ENCODE measurements at places on chromosomes 11 and 22.
A peak's percentile ranks its signal among the peaks of the same experiment; 100 is the strongest.

DNA sequence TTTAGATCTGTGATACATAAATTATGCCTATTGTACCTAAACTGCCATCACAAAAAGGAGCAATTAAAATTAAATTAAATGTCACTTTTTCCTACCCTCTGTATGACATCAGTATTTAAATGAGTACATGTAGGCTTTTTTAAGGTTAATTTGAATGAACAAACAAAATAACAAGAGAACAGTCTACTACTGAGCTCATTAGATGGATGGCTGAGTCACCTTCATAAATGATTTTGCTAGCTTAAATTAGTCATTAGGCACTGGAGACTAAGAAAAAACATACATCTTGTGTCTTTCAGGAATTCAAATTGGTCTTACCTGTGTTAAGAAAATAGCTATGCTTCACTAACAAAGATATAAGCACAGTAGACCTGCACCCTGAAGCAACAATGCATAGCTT, 153.6 kb downstream of the RCN1 start:
- no peak for DNase-seq

GRCh38 chr11:113262594-113262993, 51.8 kb upstream of the TTC12 start:
- DNase-seq: no peak

DNA sequence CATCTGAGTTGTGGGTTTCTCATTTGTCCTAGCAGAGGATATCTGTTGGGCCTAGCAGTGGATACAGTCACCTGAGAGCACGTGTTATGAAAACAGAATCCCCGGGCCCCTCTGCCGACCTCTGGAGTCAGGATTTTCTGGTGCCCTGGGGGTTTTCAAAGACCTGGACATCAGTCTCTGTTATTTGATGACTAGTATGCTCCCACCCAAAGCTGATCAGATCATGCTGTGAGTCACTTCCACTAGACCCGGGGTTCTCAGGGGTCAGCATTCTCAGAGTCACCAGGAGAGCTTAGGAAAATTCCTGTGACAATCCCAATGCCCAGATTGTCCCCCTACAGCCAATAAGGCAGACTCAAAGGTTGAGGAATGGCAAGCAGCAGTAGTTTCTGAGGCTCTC, 38.7 kb downstream of the KCNJ1 start:
- DNase-seq: no peak

DNA sequence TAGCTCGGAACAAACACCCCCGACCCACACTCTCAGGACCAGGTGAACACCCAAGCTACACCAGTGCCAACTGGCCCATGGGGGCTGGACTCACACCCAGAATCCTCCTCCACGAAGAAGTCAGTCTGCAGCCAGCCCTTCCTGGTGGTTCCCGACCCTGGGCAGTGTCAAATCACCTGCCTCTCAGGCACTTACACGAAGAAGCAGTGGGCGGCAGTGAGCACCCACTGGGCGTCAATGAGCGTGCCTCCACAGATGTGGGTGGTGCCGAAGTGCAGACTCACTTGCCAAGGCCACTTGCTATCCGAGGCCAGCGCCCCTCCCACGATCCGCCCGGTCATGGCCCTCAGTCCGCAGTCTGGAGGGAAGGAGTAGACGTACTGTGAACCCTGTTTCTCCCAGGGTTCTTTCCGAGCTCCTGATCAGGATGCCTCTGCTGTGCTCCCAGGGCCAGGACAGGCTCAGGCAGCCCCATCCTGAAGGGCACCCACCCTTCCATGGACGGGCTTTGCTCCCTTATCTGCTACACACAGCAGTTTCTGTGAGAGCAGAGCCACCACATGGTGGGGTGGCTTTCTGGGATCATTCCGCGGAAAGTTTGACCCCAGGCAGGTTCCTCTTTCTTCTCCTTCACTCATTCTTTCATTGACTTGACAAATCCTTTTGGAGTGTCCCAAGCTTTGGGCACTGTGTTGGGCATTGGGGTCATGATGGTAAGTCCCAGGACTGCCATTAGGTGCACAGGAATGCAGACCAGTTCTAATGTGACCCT, 19.4 kb downstream of the TMPRSS13 start:
- DNase-seq: no peak

GRCh38 chr11:37605229-37605628, 1007.2 kb upstream of the RAG2 start:
- DNase-seq: no peak

DNA sequence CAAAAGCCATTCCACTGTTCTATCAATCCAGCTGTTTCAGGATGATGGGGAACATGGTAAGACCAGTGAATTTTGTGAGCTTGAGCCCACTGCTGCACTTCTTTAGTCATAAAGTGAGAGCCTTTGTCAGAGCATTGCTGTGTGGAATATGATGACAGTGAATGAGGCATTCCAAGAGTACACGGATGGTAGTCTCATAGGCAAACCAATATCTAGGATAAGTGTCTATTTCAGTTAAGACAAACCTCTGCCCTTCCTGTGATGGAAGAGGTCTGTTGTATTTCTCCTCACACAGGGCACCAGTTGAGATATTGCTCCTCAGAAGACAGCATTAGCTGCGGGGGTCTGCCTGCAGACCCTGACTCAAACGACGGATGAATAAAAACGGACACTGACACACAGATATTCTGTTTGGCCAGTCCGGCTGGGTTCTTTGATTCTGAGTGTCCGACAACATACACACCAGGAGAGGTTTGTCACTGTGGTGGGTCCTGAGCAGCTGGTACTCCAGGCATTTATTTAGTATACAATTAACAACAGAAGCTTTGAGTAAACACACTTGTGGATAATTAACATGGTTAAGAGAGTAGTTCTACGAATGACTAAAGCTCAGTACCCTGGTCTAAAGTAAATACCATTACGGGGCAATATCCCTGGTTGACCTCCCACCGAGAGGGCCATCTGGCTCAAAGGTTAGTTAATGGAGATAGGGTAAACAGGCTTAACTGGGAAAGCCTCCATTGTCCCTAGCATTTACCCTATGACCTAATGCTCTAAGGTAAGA, 121.7 kb downstream of the ZNF280B start:
- no peak for DNase-seq

GRCh38 chr11:15557457-15558230, 442.9 kb downstream of the INSC start:
- no peak for DNase-seq

GRCh38 chr22:43226377-43227238, 39.7 kb upstream of the TTLL12 start:
- no peak for DNase-seq

DNA sequence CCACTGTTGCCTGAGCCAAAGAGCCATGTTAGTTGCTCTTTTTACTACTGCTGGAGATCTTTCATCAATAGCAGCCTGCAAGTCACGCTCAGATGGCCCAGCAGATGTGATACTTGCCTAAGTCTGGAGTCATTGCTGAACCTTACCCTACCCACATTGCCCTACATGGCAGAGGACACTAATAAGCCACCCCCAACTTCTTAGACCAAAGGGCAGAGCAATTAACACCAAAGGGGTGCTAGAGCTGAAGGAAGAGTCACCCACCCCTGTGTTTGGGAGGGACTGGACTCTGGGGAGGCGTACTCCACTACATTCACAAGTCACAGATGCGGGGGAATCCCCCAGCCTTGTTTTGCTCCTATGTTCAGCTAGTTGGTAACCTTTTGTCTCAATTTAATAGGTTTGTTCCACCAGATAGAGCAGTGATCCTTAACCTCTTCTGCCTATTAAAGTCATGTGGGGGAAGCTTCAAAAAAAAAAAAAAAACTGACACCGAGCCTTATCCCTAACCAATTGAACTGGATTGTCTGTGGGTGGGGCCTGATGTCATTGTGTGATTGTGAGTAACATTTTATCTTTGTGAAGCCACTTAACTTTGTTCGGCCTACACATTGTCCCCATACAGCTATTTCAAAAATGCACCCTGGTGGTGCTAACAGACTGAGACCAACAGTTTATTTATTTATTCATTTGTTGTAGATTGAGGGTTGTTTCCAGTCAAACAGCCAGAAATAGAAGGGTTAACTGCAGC, 13.1 kb downstream of the ADM start:
- DNase-seq: no peak

DNA sequence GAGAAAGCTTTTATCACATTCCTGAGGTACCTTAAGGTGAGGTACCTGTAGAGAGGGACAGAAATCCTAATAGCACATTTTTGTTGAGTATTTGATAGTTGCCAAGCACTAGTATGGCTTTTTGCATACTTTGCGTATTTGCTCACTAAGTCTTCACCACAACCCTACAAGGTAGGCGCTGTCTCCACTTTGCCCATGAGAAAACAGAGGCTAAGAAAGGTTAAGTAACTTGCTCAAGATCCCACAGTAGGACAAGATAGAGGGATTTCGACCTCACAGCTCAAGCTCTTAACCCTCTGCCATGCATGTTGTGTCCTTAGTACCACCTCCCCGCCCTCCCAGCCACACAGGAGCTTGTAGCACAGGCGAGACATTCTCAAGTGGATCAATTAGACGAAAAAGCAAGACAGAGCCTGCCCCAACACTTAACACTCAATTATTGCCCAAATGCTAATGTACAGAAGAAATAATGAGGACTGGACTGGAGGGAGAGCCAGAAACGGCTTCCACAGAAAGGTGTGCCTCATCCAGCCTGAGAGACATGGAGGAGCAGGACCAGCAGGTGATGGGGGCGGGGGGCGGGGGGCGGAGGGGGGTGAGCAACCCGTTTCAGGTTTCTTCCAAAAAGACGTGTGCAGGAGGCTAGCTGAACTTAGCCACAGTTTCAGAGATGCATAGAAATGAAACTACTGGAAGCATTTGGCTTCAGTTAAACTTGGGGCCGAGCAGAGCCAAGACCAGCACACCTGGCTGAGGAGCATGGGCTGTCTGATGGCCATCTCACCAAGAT, 26.7 kb upstream of the CD44 start:
- DNase-seq: no peak

DNA sequence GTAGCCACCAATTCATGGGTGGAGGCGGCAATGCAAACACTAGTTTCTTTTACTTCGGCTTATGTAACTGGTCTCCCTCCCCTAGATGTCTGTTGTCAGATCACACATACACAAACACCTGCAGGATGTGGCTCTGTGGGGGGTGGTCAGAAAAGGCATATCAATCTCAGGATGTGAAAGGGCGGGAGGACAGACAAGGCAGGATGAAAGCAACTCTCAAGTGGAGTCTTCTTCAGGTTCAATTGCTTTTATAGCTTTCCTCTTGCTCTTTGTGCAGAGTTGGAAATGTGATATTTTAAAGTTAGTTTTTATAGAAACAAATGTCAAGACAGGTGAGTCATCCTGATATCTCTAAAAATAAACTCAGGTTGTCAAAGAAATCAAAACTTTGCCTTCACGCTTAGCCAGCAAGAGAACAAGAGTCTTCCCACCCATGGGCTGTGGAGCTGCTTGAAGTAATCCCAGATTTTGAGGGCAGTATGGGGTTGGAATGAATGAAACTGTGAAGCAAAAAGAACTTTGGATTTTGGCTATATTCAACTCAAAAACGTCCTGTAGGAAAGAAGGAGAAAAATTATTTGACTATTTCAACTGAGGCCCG, 423.4 kb downstream of the GUCY1A2 start:
- DNase-seq: no peak

- no peak for DNase-seq
Measured at GRCh38 chr11:66878474-66878873, 21.6 kb downstream of the LRFN4 start.

DNA sequence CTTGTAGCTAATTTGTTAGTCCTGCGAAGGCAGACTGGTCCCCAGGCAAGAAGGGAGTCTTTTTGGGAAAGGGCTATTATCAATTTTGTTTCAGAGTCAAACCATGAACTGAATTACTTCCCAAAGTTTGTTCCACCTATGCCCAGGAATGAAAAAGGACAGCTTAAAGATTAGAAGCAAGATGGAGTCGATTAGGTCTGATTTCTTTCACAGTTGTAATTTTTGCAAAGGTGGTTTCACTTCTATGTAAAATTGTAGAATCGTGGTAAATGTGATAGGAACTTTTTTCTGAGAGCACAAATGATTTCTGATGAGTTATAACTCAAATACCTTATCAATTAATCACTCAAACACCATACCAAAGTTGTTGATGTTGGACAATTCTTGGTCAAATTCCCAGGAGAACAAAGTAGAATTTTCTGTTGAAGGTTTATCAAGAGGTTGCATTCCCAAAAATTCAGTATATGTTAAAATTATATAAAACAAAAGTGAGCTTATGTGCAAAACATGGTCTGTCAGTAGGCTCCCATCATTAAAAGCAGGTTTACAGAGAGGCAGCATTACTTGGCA, 2.9 kb upstream of the CTSC start:
- DNase-seq: no peak

- DNase-seq: no peak
Measured at GRCh38 chr11:104556606-104557301, 341.5 kb downstream of the CASP12 start.

GRCh38 chr11:114501901-114502300, 57.8 kb downstream of the NXPE1 start:
- no peak for DNase-seq

DNA sequence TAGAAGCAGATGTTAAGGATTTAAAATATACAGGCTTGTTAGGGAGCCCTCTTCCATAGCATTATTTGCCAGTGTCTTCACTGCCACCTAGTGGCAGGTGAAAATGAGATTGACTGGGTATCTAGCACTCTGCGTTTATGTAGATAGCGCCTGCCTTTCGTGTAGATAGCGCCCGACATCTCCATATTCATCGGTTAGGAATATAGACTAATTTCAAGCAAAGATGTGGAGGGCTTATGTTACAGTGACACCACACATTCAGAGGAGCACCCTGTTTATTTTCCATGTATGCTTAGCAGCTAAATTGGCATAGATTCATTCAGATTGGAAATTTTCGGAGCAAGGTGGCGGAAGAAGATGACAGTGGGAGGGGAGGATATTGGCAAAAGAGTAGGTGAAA, 72.0 kb downstream of the SLC5A12 start:
- DNase-seq: peak; percentile 10

DNA sequence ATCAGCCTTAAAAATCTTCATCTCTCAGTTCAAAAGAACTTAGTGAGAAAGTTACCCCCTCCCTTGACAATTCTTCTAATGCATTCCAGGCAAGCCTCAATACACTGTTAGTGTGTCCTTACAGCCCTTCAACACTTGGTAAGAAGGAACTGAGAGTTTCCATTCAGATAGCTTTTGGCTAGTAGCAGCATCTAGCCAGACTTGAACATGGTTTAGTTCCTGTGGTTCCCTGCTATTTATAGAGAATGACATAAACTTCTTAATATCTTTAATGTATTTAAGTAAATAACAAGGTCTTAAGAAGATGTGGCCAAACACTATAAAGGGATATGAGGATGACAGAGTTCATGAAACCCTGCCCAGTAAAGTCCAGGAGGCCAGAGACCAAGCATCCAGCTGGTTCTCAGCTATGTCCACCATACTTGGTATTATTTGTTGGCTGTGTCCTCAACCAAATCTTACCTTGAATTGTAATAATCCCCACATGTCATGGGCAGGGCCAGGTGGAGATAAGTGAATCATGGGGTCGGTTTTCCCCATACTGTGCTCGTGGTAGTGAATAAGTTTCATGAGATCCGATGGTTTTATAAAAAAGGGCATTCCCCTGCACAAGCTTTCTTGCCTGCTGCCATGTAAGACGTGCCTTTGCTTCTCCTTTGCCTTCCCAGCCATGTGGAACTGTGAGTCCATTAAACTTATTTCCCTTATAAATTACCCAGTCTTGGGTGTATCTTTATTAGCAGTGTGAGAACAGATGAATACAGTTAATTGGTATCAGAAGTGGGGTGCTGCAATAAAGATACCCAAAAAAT, 132.4 kb downstream of the LARGE1 start:
- DNase-seq: no peak

Measured in NCI-H446 treated with DMSO at 0.1 percent for 48 hours (cell line).